ENCODE measurements at places on chromosomes 6 and 20.

DNA sequence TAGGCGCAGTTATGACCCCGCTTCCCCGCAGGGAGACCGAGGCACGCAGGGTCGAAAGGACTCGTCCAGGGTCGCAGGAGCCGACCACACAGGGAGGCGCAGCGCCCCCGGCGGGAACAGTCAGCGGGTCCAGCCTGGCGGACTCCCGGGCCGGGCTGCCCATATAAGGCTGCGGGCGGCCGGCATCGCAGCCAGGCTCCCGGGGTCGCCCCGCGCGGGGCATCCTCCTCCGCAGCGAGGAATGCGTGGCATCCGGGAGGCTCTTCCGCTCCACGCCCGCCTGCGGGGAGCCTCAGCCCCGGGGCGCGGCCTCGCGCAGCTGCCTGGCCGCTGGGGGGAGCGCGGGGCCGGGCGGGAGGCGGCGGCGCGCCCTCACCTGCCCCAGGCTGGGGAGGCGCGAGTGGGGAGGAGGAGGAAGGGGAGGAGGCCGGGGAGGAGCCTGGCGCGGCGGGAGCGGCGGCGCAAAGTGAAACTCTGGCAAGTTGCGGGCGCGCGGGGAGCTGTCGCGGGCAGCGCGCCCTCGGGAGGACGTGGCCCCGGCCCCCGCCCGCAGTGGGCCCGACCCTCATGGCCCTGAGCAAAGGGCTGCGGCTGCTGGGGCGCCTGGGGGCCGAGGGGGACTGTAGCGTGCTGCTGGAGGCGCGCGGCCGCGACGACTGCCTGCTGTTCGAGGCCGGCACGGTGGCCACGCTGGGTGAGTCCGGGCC, at the start of gene SYNJ2:
TSS of gene SYNJ2 (plus strand) at position 469 of the 707 bp plus-strand sequence. CDS start at position 568, 99 bp downstream.
- H3K4me1 ChIP-seq: peaks cover 14% of the 10 kb centered on the region
- peak; percentile 57 for DNase-seq
- peaks cover 2% of the 10 kb centered on the region for H3K36me3 ChIP-seq
- H3K4me3 ChIP-seq: peak within 1 kb of the TSS; percentile 75
- H3K27me3 ChIP-seq: no peaks in the 10 kb centered on the region

DNA sequence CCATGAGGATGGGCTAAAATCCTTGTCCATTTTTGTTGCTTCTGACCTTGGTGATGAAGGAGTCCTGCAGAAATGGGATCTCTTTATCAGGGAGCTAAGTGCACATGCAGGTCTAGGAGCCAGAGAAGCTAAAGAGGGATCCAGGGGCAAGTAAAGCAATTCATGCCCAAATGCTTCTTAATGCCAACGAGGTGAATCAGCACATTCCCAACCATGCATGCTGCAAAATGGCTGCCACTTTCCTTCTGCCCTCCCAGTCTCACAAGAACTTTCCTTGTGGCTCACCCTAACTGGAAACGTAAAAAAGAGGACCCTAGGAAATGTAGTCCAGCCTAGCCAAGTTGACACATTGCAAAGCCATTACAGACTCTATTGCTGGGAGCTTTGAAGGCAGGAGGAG, 298.4 kb downstream of the MAFB start:
- H3K4me1 ChIP-seq: no peaks in the 10 kb centered on the region
- H3K27me3 ChIP-seq: no peaks in the 10 kb centered on the region
- H3K4me3 ChIP-seq: no peak overlapping the region
- DNase-seq: no peak

- H3K27me3 ChIP-seq: peaks cover 26% of the 10 kb centered on the region
- DNase-seq: no peak
- H3K36me3 ChIP-seq: no peaks in the 10 kb centered on the region
- no peak overlapping the region for H3K27ac ChIP-seq
- H3K4me3 ChIP-seq: no peak overlapping the region
Observed at GRCh38 chr20:53085720-53086119, 113.6 kb downstream of the TSHZ2 start.

DNA sequence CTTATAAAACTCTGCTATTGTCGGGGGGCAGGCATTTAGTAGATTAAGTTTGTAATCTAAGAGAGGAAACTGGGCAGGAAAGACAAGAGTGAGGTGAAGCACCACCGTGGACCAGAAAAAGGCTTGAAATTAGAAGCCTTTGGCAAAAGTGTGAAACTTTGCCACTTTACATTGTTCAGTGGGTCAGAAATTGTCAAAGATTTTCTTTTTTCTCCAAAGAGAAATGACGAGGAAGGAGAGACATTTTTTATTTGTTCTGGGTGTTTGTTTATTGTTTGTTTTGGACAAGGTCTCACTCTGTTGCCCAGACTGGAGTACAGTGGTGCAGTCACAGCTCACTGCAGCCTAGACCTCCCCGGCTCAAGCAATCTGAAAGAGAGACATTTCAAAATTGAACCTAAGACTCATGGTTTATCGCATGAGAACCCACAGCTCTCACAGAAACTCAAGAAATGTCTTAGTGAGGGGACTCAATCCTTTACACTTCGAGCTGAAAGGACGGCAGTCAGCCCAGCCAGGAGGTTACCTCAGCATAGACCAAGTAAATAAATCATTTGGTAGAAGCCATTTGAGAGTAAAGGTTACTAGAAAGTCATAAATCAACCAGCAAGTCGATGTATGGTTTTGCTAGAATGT, 262.8 kb upstream of the TAB2 start:
- peak overlapping the region; percentile 25 for H3K4me3 ChIP-seq
- peaks cover 5% of the 10 kb centered on the region for H3K36me3 ChIP-seq
- peak overlapping the region; percentile 68 for H3K27ac ChIP-seq
- H3K4me1 ChIP-seq: peaks cover 20% of the 10 kb centered on the region
- no peak for DNase-seq

- no peak for DNase-seq
- peaks cover 15% of the 10 kb centered on the region for H3K36me3 ChIP-seq
- H3K27ac ChIP-seq: no peak overlapping the region
- H3K27me3 ChIP-seq: no peaks in the 10 kb centered on the region
- H3K4me3 ChIP-seq: no peak overlapping the region
- H3K4me1 ChIP-seq: peaks cover 41% of the 10 kb centered on the region
Observed at GRCh38 chr20:47358672-47359529, 2.4 kb upstream of the ZMYND8 start.

All from central memory CD8-positive, alpha-beta T cell (primary cell).